ENCODE measurements at places on chromosomes 12 and 14.

GRCh38 chr14:32985866-32986265 is 47.2 kb downstream of the NPAS3 start:
- no peak for DNase-seq

DNA sequence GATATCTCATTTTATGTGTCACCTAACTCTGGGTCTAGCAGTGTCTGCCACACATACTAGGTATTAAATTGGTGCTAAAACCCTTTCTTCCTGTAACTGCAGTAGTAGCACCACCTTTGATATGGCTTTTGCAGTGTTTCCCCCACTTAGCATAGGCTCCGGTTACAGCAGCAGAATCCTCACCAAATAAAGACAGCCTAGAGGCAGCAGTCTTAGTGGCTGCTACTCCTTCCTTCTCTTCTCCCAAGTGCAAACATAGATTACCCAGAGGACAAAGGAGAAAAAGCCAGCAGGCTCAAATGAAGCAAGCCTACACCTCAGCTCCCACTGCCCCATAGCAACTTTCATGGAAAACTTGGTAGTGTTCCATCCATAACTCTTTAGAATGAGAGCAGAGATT is 30.1 kb upstream of the ABCC9 start:
- DNase-seq = no peak

DNA sequence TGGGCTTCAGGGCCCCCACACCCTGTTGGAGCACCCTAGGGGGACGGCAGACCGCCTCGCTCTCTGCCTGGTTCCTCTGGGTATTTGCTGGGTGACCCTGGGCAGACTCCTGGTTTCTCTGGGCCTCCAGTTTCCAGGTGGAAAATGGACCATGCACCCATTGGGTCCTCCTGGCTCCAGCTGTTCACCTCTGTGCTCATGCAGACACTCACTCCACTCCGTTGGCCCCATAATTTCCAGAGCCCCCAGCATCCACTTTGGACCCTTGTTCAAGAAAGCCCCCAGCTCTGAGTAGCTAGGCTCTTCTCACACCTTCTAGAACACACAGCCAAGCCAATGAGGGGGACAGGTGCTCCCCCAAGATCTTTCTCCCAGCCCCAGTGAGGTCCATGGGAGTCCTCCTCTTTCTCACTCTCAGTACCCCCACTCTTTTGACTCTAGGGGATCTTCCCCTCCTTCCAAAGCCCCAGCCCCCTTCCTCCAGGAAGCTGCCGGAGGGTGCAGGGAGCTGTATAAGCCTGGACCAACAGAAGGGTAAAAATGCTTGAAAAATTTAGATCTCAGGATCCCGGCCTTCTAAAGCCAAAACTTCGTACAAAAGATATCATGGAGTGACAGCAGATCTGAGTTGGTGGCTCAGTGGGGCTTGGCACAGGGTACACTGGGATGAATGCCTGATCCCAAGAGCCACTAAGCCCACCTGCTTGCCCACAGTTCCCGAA is 174.8 kb upstream of the RTL1 start:
- DNase-seq = no peak

GRCh38 chr12:106358396-106359241 is 1.1 kb downstream of the POLR3B start:
- no peak for DNase-seq

DNA sequence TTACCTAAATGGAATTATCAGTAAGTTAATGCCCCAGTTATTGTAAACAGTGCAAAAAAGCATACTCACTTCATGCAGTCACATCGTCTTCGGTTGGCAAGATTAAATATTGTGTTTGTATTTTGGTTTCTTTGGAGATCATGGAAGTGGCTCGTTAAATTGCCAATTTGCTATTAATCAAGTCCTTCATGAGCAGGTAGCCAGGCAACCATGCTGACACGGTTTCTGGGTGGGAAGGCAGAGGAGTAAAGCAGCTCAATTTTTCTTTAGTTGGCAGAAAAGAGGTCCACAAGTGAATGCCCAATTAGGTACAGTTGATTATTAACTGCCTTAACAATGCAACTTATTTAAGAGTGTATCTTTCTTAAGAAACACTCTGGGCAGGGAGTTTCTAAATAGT is 43.9 kb downstream of the PPP4R3A start:
- DNase-seq = no peak

GRCh38 chr12:129659961-129660622 is 243.7 kb downstream of the TMEM132D start:
- DNase-seq = peak; percentile 5

DNA sequence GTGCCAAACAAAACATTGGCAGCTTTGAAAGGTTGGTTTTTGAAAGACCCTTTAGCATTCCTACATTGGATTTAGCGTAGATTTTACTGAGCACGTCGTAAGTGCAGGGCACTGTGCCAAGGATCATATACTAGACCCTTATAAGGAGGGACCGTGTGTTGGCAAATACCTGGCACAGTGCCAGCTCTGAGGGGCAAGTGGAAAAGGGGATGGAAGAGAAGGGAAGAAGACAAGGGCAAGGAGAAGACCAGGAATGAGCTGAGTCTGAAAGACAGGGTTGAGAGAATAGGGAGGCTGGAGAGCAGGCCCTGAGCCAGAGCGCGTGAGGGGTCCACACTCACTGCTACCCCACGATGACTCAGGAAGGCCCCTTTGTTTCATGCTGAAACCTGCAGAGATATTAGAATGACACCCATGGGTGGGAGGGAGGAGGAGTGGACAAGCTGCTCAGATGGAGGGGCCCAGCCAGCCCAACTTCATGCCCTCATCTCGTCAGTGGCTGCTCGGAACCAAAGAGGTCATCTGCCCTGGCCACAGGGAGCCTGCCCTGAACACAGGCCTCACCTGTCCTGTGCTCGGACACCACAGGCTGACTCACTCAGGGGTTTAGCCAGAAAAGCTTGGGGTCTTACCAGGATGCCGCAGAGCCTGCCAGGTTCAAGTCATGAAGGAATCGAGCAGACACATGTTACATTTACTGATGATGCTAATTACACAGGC is 25.0 kb downstream of the RAB35 start:
- no peak for DNase-seq

- no peak for DNase-seq
These were observed 8.8 kb upstream of the BAZ1A start for GRCh38 chr14:34883954-34884353.

DNA sequence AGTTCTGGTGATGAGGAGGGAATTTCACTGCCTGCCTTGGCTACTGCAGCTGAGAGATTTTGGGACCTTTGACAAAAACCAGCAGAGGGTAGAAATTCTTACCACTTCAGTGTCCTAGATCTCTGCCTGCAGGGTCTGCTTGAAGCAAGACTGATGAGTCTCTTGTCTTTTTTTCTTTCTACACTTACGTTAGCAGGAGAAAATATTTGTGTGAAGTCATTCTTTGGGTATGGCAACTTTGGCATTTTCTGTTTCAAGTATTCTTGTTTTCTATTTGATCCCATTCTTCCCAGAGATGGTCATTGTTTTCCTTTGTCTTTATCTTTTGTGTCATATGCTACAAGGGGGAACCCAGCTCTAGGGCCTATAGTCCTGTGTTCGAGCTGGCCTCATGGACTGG is 65.6 kb upstream of the FERMT2 start:
- no peak for DNase-seq

- no peak for DNase-seq
These were observed 7.6 kb downstream of the CEP170B start for GRCh38 chr14:104872469-104873341.

- DNase-seq = no peak
These were observed 404.3 kb downstream of the NPAS3 start for GRCh38 chr14:33343016-33343415.

DNA sequence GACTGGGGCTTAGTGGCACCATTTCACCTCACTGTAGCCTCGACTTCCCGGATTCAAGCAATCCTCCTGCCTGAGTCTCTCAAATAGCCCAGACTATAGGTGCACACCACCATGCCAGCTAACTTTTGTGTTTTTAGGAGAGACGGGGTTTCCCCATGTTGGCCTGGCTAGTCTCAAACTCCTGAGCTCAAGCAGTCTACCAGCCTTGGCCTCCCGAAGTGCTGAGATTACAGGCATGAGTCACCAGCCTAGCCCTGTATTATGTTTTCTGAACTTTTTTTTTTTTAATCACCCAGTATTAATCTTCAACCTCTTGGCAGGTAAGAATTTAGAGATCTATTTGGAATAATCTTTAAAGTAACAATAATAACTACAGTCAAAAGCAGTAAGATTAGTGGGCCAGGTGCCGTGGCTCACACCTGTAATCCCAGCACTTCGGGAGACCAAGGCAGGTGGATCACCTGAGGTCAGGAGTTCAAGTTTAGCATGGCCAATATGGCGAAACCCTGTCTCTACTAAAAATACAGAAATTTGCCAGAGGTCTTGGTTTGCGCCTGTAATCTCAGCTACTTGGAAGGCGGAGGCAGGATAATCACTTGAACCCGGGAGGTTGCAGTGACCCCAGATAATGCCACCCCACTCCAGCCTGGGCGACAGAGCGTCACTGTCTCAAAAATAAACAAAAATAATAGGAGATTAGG is 8.6 kb downstream of the NANOG start:
- DNase-seq = no peak

- no peak for DNase-seq
These were observed 1.3 kb upstream of the TAS2R14 start for GRCh38 chr12:10940389-10940788.

GRCh38 chr14:82298811-82299210 is 765.2 kb upstream of the SEL1L start:
- no peak for DNase-seq

- no peak for DNase-seq
These were observed 911.7 kb upstream of the TMEM132C start for GRCh38 chr12:127355061-127355841.

DNA sequence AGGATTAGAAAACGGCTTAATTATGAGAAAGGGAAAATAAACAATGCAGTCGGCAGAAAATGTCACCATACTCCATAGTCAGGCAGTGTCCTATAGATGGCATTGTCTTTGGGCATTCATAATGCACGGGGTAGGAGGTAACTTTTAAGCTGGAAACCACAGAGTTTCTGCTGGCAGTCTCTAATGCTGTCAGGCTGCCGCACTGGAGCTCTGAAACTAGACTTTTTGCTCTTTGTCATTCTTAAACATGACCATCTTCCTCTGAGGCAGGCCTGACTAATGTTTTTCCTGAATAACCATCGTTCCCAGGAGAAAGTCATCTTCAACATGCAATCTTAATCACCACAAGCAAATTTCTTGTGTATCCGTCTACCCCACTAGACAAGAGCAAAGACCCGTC is 108.8 kb downstream of the ETNK1 start:
- no peak for DNase-seq

DNA sequence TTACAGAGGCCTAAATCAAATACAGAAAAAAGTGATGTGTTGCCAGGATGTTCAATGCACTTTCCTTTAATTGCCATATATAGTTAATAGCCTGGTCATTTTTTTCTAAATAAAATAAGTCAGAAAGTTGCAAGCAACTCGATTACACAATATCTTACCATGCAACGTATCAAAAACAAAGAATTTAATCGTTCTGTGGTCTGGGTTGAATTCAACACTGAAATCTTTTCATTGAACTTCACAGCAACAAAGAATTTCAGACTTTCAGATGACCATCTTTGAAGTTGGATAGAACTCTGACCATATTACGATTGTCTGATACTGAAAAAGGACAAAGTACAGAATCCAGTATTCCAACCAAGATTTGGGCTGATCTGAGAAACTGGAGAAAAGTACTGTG is 231.9 kb downstream of the SLC25A21 start:
- no peak for DNase-seq

- DNase-seq = peak; percentile 68
These were observed 3.4 kb downstream of the RTL1 start for GRCh38 chr14:100899884-100900771.

DNA sequence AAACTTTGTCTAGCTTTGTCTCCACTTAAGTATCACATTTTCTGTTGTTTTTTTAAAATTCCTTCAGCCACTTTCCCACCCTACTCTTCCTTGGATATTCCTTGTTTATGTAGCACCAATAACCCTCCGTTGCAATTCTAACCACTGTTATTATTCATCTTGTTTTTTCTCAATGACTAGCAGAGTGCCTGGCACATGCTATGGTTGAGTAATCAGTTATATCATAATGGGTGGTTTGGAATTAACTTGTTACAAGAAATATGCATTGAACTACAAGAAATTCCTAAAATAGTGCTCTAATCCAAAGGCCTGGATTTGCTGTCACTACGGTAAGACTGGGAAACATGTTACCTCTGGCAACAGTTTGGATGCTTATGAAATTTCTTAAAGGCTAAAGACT is 756.6 kb downstream of the NOVA1 start:
- no peak for DNase-seq

- DNase-seq = peak; percentile 26
These were observed 606 bp downstream of the NXPH4 start for GRCh38 chr12:57216921-57217879.

GRCh38 chr14:101734246-101734847 is 27.2 kb upstream of the PPP2R5C start:
- no peak for DNase-seq

DNA sequence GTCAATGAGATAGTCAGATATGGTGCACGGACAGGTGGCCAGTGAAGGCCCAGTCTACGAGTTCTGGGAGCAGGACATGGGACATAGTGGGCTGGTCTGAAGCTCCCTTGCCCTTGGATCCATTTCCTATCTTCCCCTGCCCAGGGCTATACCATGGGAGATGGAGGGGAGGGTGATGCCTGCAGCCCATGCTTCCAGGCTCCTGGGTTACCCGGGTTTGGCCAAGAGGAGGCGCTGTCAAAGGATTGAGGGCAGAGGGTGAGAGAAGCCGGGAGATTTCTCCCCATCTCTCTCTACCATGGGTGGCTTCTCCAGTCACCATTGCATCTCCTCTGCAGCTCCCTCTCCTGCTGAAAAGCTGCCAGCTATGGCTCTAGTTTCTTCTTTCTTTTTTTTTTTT is 52.8 kb upstream of the LHX5 start:
- no peak for DNase-seq

DNA sequence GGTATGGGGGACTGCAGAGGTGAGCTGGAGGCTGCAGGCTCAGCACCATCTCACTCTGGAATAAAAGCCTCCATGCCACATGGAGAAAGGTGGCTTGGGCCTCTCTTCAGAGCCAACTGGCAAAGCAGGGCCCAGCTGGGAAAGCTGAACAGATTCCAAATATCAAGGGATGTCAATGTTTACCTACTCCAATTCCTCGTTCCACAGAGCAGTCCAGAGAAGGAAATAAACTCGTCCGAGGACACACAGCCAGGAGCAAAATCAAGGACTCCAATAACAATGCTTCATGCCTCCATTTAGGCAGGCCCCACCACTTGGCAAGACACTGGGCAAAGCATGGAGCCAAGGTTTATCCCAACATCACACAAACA is 36.3 kb upstream of the PNMA1 start:
- no peak for DNase-seq

DNA sequence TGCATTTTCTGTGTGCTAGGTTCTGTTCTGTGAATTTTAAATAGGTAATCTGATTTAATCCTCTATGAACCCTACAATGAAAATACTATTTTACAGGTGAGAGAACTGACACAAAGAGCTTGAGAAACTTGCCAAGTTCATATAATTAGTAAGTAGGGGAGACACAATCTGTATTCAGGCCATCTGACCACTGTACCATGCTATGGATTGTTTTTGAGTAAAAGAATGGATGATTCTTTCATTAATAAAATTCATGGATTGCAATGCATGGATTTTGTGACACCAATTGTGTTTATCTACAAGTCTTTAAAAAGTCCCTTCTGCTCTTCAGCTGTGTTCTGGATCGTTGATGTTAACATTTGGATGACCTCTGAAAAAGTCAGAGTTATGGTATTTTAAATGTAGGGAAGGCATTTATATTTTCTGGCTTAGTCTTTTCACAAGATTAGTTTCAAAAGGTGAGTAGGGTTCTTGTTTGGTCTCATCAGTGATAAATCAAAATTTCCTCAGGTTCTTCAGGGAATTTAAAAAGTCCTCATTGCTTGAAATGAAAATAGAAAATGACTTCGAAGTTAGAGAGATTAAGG is 15.4 kb upstream of the DYRK2 start:
- DNase-seq = no peak
